ENCODE measurements at places on chromosomes 1 and 21.

GRCh38 chr1:241362350-241362749 is 5.3 kb upstream of the RGS7 start:
- DNase-seq = no peak

GRCh38 chr21:45869121-45870007 is 112.2 kb upstream of the COL6A1 start:
- DNase-seq = no peak

- DNase-seq = no peak
Observed at GRCh38 chr21:45125357-45125756, 51.0 kb downstream of the ADARB1 start.

GRCh38 chr1:176849281-176849680 is 315.2 kb downstream of the ASTN1 start:
- no peak for DNase-seq

DNA sequence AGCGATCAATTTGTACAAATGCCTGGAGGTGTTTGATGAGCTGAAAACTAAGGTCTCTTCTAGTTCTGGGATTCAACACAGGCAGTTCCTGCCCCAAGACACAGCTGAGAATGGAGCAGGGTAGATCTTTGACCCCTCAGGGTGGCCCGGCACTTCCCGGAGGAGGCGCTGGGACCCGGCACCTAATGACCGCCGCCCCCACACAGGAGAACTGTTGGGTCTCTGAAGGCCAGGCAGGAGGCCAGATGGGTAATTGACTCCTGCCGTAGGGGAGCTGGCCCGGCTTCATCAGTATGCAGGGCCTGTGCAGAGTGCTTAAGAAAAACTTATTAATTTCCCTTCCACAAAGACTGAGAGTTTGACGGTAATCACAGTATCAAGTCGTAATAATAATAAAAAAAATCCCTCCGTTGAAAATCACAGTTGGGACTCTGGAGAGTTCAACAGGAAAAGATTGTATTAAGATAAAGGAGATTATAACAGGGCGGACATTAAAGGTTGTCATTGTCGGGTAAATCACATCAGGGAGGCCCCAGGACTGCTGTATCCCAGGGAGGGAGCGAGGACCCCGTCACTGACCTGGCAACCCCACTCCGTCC is 51.7 kb downstream of the UBIAD1 start:
- DNase-seq = no peak

GRCh38 chr1:221347706-221348105 is 394.2 kb downstream of the DUSP10 start:
- DNase-seq = no peak

GRCh38 chr1:66770240-66770639 is 18.0 kb downstream of the DYNLT5 start:
- no peak for DNase-seq

DNA sequence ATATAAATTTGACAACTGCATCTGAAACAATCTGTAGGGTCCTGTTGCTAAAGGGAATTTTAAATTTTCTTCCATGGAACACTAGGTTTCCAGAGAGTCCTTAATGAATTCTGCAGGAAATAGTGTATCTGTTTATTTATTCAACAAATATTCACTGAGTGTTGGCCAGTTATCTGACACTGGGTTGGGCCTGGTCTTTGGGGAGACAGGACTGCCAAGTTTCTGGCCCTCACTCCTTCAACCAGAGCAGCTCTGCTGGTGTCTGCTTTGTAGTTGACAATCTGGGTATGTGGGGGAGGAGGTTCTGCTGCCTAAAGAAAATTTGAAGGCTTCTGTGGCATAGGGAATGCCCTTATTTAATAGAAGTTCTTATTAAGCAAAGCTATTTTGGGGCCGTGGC is 26.1 kb upstream of the HUNK start:
- DNase-seq = no peak

DNA sequence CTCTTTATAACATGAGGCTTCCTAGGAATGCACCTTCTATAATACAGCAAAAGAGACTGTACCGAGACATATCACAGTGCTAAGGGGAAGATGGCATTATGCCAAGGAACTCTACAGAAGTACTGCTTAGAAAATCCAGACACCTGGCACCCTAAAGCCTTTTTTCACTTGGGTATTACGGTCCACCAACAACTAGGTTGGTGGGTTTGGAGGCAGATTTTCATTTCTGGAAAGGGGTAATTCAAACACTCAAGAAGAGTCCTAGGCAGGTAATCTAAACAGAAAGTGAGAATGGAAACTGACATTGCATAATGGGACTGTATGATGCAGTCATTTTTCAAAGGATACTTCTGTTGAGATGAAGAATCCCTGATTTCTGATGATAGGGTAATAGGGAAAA is 19.6 kb downstream of the SCMH1 start:
- DNase-seq = no peak

DNA sequence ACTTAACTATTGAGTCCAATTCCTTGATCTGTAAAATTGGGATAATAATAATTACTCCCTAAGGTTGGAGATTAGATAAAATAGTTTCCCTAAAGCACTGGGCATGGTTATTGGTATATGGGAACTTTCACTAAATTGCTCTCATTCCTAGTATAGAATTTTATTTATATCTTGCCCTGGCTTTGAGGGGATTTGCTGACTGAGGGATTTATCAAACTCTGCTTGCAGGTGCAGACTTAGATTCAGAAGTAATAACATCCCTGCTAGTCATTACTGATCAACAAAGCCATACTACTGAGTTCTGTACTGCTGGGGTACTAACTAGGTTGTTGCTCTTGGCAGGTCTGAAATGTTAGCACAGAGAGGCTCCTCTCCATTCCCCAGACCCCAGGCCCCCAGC is 41.9 kb downstream of the CASQ2 start:
- no peak for DNase-seq

- DNase-seq = no peak
Observed at GRCh38 chr1:202616355-202616915, 93.8 kb downstream of the SYT2 start.

Data from stimulated activated CD4-positive, alpha-beta T cell treated with anti-CD3 and anti-CD28 coated beads, TNF-alpha, amount 100 ng/mL, for 4 hours (primary cell).